Right cardiac atrium (tissue), 5 donors: ENCODE measurements at places on chromosomes 3 and 15. TPM values are rescaled to one million over a fixed set of nuclear protein-coding genes. Genes with fewer than 3 reads are reported as not detected.

GRCh38 chr3:129399895-129400357 lies 28.5 kb downstream of the EFCAB12 start:
- DNase-seq, result no peak

GRCh38 chr3:118736107-118736506 lies 298.5 kb downstream of the IGSF11 start:
- no peak for DNase-seq

GRCh38 chr15:69668963-69669362 lies 216.3 kb downstream of the RPLP1 start:
- DNase-seq, result no peak

SHC4 gene
- 2.4 TPM for polyA plus RNA-seq

DNA sequence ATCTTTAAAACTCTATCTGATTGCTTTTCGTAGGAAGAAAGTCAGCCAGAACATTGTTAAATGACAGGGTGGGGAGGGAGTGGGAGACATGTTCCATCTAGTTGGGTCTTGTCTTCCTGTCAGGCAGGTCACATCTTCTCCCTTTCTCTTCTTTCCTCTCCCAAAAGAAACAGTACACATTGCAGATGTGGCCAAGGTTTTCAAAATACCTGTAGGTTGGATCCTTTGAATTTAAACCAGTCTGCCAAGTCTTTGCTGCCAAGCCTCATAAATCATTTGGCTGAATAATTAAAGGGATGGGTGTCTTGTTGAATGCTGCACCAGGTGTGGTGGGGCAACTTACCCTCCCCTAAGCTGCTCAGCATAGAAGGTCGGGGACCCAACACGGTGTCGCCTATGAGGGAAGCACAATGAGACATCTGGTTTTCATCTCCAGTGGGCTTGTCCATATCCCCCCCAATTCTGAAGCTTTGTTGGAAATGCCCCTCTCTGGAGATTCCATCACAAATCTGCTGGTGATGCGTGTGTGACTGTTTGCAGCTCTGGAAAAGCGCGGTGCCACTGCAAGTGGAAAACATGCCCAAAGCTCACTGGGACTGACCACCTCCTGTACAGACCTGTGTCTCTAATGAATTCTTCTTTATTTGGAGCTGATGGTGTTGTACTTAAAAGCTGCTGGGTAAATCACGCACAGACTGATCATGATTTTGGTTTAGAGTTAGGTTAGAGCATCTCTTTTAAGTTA lies 112.6 kb downstream of the FILIP1L start:
- no peak for DNase-seq

DNA sequence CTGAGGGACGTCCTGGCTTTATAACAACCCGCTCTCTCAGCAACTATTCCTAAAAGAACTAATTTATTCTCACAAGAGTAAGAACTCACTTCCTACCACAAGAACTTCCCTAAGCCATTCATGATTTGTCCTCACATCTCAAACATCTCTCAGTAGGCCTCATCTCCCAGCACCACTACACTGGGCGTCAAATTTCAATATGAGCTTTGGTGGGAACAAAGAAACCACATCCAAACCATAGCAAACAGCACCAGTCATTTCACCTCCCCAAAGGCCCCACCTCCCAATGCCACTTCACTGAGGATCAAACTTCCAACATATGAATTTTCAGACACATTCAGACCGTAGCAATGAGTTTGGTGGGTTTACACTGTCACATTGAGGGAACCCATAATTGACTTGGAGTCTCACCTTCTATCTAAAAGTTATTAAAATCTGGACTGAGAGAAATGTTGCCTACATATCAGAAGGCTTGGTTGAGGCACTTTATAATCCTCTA lies 116.4 kb upstream of the AGBL1 start:
- DNase-seq, result no peak

GRCh38 chr3:188943591-188943990 lies 228.2 kb upstream of the TPRG1 start:
- DNase-seq, result no peak

DNA sequence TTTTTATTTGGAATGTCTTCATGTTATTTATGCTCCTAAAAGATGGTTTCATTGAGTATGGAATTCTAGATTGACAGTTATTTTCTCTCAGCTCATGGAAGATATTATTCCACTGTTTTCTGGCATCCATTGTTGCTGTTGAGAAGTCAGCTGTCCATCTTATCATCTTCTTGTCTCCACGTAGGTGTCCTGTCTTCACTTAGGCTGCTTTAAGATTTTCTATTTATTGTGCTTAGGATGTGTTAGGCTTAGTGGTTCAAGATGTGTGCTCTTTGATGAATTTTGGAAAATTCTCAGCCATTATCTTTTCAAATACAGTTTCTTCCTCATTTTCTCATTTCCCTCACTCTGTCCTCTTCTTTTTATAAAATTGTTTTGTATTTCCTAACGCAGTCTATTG lies 52.0 kb downstream of the SNRK start:
- no peak for DNase-seq

- no peak for DNase-seq
These were observed 5.8 kb upstream of the GLCE start for GRCh38 chr15:69154684-69155083.

DNA sequence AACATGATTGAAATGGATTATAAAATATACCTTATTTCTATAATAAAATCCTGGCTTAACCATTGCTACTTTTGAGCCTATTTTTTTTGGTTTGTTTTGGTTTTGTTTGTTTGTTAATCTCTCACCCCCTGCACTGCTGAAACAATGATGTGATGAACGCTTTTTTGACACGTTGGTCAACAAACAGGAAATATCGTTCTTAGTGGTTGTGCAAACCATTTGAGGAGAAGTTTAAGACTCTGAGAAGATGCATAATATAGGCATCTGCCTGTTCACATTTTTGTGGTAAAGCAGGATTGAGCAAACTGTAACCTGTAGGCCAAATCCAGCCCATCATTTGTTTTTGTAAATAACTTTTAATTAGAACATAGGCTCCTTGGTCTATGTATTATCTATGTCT lies 75.5 kb upstream of the MDFIC2 start:
- DNase-seq, result no peak

PLCL2 gene
- 12.5 TPM for polyA plus RNA-seq

MYNN gene
- polyA plus RNA-seq, result 8.4 TPM

DNA sequence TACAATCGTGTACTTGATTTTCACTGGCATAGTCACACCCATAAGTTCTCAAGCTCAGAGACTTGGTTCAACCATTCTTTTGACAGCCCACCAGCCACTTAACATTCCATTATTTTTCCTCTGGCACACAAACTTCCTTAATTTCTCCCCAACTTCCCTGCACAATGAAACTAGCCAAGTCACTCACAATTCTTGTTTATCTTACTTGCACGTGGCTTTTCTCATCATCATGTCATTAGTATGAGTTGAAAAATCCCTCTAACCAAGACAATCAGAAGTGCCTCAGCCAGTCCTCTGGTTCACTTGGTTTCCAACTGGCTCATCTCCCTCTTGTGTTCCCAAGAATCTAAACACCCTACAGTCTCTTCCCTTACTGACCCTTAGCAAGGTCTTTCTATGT lies 110.5 kb upstream of the PTPRG start:
- no peak for DNase-seq

PLA2G4D gene
- polyA plus RNA-seq, result not detected

DNA sequence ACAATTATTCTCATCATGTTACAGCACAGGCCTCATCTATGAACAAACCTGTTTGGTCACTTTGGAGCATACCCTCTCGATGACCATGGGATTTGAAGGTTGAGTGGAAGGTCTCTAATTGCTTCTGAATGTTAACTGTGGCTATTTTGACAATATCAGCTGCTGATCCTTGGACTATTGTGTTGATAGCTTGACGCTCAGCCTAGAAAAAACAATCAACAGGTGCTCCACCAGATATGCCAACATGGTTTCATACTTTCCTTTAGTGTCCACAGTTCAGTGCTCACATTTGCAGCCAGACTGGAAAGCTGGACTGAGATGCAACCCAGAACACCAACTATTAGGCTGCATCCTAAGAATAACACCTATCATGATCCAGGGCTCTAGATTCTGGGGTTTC lies 109.7 kb downstream of the POLQ start:
- DNase-seq, result no peak

RPL32 gene
- polyA plus RNA-seq, result 1,539 TPM

TERB2 gene
- polyA plus RNA-seq, result not detected

- DNase-seq, result no peak
These were observed 222.5 kb downstream of the SHQ1 start for GRCh38 chr3:72625602-72626337.

- DNase-seq, result peak; percentile 82
These were observed 25.1 kb downstream of the SNX33 start for GRCh38 chr15:75672646-75673425.

DNA sequence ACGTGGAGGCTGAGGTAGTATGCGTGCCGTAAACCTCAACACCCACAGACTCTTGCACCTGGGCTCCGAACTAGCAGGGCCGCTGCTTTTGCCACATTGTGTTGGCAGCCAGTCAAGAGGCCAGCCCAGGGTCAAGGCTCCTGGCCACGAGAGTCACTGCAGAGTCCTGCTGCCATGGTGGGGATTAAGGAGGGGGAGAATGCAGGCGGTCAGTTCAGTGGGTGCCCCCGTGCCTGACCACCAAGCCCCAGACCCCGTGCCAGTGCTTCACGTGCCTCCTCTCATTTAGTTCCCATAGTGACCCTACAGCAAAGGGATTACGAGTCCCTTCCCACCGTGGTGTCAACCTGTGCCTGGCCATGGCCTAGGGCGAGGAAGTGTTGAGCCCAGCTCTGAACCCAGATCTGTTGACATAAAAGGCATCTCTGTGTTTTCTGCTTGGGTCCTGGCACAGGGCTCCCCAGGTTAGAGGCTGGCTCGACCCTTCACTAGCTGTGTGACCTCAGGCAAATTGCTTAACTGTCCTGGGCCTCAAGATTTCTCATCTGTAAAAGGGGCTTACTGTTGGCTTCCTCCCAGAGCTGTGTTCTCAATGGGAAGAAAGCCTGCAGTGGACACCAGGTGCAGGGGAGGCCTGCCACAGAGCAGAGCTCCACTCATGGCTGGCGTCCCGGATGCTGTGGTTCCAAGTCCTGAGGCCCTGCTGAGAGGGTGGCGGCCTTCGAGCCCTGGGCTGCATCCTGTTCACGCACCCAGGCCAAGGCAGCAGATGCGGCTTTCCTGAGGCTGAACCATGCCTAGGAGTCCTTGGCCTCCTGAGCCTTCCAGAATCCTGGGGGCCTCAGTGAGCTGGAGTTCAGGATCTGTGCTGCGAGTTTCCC lies 32.8 kb downstream of the FBLN2 start:
- no peak for DNase-seq

DNA sequence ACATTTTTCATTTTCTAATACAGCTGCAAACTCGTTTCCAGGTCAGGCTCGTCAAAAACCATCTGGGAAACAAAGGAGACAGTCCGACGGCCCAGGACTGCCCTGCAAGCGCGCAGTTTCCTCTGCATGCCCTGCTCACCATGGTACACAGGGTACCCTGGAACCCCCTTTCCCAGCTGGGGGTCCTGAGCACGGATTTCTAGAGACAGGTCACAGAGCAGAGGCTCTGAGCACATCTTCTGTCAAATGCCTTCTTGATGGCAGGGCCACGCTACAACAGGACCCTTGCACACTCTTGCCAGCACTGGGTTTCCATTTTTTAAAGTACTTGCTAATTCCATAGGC lies 8.1 kb downstream of the ZXDC start:
- DNase-seq, result no peak

GRCh38 chr3:135329479-135329878 lies 534.4 kb downstream of the EPHB1 start:
- peak; percentile 53 for DNase-seq

DNA sequence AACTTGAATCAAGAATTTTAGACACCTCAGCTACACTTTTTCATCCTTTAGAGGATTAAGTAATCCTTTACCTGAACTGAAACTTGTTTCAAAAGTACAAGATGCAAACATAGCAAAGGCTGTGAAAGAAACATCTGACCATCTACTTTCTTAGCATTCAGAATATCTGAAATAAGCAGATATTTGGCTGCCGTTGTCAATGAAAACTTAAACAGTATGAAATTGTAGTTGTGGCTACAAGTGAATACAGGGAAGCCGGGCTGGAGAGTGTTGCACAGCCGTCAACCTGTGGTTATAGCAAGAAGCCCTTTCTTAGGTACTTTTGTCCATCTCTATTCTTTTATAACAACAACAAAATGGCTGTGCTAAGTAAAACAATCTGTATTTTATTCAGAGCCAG lies 6.9 kb upstream of the CX3CR1 start:
- no peak for DNase-seq

GRCh38 chr3:106056931-106057330 lies 188.1 kb upstream of the CBLB start:
- no peak for DNase-seq

DUOXA2 gene
- polyA plus RNA-seq, result 0.05 TPM

DNA sequence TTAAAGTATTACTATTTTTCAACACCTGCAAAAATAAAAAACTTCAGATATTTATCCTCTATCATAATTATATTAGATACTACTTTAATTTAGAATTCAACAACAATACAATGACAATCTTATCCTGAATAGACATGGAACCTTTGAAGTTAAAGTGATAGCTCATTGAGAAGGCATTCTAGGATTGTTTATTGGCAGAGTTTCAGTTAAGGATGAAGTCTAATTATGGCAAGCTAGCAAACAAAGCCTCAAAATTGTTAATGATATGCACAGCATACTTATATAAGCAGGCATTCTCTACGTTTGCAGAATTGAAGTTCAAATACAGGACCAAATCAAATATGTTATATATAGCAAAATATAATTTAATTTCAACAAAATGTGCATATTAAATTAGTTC lies 91.2 kb upstream of the ABI3BP start:
- DNase-seq, result no peak

GRCh38 chr3:170414202-170414663 lies 4.4 kb upstream of the CLDN11 start:
- DNase-seq, result no peak

DNA sequence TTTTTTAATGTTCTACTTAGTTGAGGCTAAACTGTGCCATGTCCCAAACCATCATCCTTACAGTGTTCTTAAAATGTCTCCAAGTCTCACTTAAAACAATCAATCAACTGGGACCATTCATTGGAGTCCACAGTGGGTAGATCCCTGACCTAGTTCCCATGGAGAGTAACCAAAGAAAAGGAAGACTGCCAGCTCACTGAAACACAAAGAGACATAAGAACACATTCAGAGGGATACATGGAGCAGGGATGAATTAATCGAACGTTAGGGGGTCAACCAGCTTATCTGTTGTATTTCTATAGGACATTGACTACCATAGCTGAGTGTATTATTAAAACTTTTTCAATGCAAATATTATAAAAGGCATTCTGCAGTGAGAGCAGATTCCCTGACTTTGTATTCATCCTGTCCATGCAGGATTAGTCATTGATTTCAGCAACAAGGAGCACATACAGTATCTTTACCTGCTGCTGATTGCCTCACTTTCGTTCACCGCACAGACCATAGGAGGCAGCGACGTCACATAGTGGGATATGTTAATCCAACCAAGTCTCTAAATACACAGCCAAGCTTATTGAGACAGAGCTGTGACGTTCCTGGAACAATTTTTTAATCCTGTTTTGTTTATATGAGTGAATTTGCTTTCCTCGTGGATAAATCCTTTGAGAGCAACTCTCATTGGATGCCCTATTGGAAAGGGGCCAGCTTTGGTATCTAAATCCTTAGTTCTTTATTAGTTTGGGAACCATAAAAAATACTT lies 364.9 kb upstream of the RBMS3 start:
- peak; percentile 51 for DNase-seq

- peak; percentile 46 for DNase-seq
These were observed 65.4 kb downstream of the KCNH8 start for GRCh38 chr3:19213603-19214220.

- DNase-seq, result no peak
These were observed 259.5 kb downstream of the THRB start for GRCh38 chr3:24235121-24235520.

ACY1 gene
- 19.6 TPM for polyA plus RNA-seq
